T-helper 2 cell (primary cell): ENCODE measurements at places on chromosomes 7 and 10.

- no peak for DNase-seq
Measured at GRCh38 chr10:89502549-89502948, 32.8 kb downstream of the SLC16A12 start.

- no peak for DNase-seq
Measured at GRCh38 chr7:127123220-127123619, 129.5 kb downstream of the GRM8 start.

DNA sequence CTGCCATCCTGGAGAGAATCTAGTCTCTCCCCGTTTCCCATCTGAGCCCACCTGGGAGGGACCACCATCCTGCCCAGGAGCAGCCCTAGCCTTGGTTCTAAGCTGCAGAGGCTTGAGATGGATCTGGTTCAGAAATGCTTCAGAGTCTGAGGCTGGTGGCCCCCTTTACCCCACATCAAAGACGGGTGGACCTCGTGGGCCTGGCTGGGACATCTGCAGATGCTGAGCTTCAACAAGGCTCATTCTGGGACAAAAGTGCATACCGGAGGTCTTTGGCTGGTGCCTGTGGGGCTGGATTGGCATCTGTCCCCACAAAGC is 4.9 kb upstream of the IRF5 start:
- DNase-seq, result no peak

DNA sequence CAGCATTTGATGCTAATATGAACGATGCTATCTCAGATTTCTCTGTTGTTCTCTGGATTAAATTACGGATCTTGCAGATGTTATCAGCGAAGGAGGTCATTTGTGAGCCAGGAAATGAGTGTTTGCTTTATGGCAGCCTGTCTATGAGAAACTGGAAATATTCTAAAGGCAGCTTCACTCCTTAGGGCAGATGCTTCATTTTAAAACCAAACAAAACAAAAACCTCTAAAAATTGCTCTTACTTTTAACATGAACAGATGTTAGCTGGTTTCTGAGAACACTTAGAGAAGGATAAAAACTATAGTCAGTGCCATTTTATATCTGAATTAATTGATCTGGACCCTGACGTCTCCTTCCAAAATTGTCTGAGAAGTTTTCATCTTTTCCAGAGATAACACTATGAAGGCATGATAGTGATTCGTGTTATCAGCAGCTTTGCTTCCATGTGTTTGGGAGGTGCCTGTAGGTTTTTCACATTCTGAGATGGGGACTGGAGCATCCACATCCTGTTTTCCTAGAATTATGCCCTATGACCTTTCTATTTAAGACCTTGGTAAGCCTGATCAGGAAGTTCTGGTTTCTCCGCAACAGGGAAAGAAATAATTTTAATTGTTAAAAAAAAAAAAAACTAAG is 53.1 kb downstream of the CPED1 start:
- DNase-seq, result no peak

DNA sequence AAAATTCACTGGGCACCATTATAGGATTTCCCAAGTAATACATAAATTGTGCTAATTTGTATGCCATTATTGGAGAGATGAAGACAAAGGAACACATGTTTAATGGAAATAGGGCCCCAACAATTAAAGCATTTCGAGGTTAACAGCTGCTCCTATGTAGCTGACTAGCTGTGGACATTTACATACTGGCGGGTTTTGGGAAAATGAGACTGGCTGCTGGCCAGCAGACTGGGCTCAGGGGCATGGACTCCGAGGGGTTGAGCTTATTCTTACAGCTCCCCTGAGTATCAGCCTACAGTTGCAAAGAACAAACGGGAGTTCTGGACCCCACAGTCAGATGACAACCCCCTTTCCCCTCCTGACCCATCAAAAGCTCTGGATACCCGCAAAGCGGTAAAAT is 91.9 kb upstream of the MYO3A start:
- no peak for DNase-seq

- no peak for DNase-seq
Measured at GRCh38 chr10:129602938-129603535, 136.0 kb downstream of the MGMT start.

DNA sequence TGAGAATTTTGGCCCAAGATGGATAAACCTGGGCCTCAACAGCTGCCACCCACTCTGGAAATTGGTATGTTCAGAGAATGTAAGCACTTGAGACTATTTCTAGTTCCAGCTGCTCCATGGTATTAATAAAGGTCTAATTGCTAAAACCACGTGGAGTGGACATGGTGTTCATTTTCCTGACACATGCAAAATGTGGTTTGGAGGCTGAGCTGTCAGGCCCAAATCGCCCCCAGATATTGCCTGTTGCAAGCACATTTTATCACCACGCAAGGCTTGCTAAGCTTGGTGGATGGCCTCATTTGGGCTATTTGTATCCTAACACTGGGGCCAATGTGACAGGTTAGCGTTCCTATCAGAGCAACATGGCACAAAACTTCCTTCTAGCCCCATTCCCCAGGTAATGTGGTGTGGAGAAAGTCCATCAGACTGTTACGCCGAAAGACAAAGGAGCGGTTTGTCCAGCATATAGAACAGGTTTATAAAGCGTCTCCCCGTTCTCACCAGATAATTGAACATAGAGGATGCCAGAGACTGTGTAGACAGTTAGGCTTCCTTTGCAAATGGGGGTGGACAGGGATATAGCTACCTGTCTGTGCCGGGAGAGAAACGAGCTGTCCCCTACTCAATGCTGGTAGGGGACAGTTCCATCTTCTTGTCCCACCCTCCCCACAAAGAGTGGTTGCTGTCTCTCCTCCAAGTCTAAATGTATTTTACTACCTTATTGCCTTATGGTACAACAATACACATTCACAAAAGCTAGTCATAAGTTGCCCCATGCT is 78.0 kb upstream of the ANKRD1 start:
- no peak for DNase-seq

- no peak for DNase-seq
Measured at GRCh38 chr10:110681023-110681681, 37.0 kb downstream of the RBM20 start.

GRCh38 chr7:7323352-7323751 is 141.0 kb downstream of the C1GALT1 start:
- DNase-seq, result no peak

- peak; percentile 48 for DNase-seq
Measured at GRCh38 chr10:103757531-103758293, 97.7 kb downstream of the SH3PXD2A start.

- DNase-seq, result no peak
Measured at GRCh38 chr7:127245607-127246006, 7.1 kb downstream of the GRM8 start.

DNA sequence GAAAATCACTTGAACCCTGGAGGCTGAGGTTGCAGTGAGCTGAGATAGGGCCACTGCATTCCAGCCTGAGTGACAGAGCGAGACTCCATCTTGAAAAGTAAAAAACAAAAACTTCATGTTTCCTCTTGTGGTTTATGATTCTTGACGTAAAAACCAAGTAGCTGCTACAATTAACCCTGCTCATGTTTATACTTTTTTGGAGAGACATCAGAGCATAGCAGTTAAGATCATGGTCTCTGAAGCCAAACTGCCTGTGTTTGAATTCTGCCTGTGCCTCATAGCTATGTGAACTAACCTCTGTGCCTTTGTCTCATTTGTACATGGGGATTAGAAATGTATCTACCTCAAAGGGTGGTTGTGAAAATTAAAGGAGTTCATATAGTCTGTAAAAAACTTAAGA is 27.2 kb downstream of the SUV39H2 start:
- no peak for DNase-seq

GRCh38 chr10:109894516-109894915 is 28.8 kb downstream of the XPNPEP1 start:
- DNase-seq, result no peak

DNA sequence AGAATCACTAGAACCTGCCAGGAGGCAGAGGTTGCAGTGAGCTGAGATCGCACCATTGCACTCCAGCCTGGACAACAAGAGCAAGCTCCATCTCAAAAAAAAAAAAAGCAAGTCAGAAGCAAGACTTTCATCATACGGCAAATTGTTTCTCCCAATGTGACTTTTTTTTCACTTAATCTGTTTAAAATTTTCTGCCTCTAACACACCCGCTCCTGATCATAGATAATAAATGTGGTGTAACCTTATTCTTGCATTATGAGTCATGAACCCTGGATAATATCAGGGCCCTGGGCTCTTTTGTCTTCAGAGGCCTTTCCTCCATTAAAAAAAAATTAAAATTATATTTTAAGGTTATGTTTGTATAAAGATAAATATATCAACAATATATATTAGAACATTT is 111.4 kb upstream of the JCAD start:
- no peak for DNase-seq

DNA sequence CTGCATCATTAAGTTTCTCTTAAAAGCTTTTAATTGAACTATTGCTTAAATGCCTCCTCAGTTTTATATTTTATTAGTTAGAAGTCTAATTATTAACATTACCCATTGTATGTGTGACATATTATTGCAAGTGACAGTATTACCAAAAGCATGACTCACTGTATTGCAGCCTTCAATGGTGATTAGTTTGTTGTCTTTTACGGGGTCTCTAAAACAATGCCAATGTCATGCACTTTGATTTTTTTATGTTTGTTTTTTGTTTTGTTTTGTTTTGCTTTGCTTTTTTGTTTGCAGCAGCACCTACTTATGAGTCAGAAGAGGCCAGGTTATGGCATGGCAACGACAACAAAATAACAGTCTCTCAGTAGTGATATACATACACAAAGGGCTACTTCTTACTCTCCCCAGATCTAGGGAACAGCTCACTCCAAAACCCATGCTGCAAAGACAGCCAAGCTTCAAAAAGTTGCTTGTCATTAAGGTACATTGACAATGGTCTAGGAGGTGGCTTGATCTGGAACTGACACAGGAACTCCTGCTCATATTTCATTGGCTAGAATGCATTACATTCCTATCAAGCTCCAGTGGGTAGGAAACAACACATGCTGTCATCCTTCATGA is 293.7 kb upstream of the POM121L12 start:
- no peak for DNase-seq

DNA sequence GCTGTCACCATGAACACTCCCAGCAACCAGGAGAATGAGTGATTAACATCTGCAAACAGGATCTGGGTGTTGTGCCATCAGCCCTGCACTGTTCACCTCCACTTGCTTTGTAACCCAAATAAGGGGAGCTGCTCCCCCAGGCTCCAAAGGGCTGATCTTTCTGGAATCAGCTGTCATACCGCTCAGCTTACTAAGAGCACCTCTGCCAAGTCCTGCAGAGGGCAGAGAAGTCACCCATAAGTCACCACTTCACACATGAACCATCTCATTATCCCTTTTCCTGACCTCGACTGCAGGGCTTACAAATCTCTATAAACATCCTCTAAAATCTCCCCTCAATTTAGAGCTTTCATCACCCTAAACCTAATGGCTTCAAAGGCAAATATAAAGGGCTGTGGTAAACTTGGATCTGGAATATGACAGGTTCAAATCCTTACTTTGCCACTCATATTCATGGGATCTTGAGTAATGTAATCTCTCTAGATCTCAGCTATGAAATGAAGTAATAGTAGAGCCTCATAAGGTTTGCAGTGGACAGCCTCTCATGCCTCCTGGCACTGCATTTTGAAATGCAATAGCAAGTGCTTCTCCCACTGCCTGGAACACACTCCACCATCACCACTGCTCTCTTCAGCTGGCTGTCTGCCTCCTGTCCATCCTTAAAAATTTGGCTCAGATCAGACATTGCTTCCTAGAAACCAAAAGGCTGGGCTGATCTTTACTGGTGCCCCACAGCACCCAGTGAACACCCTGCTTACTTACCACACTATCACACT is 38.8 kb downstream of the ERLIN1 start:
- no peak for DNase-seq

DNA sequence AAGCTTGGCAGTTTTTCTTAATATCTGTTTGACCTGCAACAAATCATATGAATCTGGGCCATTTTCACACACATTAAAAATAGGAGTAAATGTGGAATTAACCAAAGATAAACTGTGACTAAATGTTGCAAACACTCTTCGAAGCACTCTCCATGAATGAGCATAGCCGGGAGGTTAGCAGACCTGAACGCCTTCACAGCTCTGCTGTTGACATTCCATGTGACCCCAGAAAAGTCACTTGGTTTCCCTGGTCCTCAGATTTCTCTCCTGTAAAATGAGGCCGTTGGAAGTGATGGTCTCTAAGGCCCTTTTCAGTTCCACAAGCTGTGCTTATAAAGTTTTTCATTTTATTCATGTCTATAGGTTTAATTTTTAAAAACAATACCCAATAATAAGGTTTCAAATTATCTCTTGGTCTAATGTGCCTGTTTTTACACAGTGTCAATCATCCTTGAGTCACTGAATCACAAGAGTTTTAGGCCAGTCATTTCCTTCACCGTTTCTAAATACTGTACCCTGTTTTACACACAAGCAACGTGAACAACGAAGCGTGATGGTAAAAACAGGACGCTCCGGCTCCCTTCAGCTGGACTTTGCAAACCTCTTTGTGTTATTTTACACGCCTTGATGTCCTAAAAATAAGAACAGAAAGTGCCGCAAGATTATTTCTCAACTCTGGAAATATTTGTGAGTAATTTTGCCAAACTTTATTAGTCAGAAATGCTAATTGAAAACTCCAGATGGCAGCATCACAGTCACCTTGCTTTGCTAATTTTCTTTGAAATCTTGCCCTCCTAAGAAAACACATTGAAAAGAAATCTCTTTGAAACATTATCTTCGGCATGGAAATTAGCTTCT is 38.6 kb upstream of the MET start:
- DNase-seq, result no peak

GRCh38 chr7:147765301-147765700 is 825.3 kb upstream of the C7orf33 start:
- DNase-seq, result no peak

DNA sequence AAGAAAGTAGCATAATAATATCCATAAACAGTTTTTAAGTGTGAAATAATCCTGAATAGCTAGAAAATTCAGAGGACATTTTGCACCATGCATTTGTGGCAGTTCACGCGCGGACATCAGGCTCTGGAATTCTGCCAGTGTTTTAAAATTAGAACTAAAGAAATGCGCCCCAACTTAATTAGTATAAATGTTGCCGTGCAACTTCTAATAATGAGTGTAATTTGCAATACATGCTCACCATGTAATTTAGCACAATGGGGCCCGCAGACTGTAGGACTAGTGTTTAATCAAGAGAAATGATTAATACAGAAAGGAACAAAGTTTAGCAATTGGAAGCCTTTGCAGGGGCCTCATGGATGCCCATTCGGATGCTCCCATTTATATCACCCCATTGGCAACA is 96.6 kb downstream of the PTPRE start:
- DNase-seq, result no peak

- DNase-seq, result no peak
Measured at GRCh38 chr10:75532253-75532924, 101.0 kb downstream of the LRMDA start.

DNA sequence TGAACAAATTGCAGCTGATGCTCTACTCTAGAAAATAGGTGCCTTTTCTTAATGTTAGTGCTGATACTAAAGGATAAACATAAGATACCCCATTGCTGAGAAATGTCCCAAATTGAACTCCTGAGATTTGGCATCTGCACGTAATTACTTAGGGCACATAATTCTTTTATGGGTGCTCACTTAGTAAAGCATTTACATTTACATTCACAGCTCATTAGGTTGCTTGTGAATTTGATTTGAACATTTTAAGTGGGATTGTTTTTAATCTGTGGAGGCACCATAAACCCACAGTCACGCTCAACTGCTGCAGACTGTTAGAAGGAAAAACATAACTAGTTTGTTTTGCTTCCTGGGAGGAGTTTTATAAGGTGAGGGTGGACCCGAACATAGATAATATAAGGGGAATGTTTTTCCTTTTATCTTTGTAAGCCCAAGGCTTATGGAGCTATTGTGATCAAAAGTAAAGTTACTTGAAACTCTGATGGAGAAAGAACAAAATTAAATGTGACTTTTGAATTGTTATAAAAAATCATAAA is 560.8 kb downstream of the REEP3 start:
- DNase-seq, result no peak

GRCh38 chr7:37775921-37776320 is 72.5 kb upstream of the NME8 start:
- DNase-seq, result no peak
